ENCODE measurements at places on chromosomes 1 and 21.

- DNase-seq, result no peak
Measured at GRCh38 chr1:43156026-43156425, 16.1 kb downstream of the EBNA1BP2 start.

DNA sequence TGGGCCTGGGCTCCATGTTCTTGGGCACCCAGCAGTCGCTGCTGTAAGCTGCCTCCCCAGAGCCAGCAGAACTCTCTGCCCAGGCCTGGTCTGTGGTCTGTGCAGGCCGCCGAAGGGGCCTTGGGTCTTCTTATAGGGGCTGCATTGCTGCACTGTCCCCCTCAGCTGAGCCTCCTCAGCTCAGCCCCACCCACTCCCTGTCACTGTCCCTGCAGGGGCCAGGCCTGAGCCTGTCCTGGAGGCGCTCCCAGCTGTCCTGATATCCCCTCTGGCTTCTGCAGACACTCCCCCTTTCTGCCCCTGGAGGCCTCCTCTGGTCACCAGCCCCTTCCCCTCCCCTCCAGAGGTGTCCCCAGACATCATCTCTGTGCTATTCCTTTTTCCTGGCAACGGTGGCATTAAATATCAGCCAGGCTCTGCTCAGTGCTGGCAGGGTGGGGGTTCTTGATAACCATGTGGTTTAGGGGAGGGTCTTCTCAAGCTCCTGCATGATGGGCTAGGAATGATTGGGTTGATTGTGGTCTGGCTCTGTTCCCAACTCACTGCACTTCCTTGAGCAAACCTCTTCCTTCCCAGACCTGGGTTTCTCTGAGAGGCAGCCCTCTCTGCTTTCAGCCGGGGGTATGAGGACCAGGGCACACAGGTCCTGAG is 3.7 kb upstream of the FOXO6 start:
- DNase-seq, result peak; percentile 81

DNA sequence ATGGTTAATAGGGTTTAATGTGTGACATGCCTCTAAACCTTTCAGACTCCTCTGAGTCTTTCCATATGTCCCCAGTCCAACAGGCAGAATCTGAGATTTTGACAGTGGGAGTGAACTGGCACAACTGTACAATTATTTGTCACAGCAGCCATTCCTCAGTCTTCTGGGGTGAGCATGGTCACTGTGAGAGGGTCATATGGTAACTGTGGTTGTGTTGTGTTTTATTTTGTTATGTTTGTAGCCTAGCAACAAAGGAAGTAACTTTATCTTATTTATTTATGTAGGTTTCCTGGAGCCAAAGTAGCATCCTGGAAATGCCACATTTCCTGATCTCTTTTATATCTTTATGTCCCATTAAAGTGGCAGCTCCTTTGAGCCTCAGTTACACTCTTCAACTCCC is 1067.9 kb downstream of the TTLL7 start:
- no peak for DNase-seq

- no peak for DNase-seq
Measured at GRCh38 chr21:24903994-24904635, 703.2 kb downstream of the MRPL39 start.

DNA sequence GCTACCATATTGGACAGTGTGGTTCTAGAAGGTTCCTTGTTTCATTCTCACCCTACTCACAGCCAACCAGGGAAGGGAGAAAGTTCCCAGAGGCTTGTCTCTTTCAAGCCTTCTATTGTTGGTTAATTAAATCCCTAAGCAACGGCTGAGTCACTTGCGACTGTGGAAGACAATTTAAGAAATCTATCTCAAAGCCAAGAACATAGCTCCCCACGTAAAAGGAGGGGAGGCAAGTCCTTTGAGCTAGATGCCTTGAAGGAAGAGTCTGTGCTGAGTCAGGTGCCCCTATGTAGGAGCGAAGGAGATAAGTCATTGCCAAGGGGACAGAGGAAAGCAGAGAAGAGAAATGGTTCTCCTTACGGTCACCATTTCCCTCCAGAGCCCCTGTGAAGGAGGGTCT is 79.4 kb upstream of the PPP2R5A start:
- DNase-seq, result no peak

GRCh38 chr1:77030401-77031105 is 163.3 kb downstream of the ST6GALNAC5 start:
- no peak for DNase-seq

Data from hematopoietic multipotent progenitor cell (in vitro differentiated cells).